CD4-positive, alpha-beta T cell treated with Interleukin-2 at 100 ng/mL for 4 hours (primary cell): ENCODE measurements at places on chromosomes 5 and 9.
A peak's percentile ranks its signal among the peaks of the same experiment; 100 is the strongest.

DNA sequence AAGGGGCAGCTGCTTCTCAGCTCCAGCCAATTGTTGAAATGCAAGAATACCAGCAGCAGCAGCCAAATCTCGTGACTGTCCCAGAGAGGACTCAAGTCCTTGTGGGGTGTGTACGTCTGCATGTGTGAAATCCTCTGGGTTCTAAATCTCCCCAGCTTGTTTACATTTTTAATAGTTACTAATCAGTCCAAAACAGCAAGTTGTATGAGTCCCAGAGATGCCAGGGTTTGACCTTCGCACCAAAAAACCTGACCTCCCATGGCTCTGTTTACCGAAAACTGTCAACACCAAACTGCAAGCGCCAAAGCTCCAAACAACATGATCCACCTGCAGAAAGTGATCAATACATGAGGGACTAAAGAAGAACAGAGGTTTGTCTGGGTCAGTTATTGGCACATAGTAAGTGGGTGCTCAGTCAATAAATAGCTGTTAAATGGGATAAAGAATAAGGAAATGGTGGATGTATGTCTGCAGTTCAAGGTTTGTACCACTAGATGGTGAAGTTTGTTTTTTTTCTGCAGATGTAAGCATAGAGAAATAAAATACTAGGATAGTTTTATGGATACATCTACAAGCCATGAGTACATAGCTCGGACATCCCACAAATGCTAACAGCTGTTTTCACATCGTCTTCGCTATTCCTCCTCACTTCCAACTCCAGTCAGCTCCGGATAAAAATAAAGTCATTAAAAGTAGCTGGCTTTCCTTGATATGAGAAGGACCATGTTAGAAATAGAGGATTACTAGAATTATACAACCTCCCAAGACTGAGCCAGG is 85.3 kb upstream of the ADRB2 start:
- DNase-seq = peak; percentile 46

DNA sequence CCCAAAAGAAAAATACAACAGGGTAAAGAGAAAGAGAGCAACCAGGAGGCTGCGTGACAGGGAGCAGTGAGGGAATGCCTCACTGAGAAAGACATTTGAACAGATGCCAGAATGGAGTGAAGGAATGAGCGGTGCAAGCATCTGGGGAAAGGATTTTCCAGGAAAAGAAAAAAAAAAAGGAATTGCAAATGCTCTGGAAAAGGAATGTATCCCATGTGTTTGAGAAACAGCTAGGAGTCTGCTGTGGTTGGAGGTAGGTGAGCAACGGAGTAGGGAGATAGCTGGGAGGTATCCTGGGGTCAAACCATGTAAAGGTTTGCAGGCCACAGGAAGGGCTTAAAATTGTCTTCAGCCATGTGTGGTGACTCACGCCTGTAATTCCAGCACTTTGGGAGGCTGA is 23.6 kb upstream of the CEMIP2 start:
- DNase-seq = no peak

DNA sequence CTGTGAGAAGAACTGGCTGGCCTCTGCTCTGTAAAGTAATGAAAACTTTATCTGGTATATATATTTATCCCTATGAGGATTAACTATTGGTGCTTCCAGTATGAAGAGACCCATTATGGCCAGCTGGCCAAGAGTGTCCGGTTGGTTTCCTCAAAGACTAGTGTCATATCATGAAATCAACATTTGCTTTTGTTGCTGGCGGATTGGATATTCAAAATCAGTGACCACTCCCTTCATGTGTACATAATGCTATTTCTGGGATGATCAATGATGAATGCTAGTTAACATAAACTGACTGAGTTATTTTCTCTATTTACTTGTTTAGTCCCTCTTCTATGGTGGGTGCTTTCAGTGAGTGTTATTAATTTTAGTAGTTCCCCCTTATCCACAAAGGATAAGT is 60.8 kb upstream of the NUDT12 start:
- DNase-seq = no peak

- DNase-seq = no peak
These were observed 32.0 kb downstream of the EHMT1 start for GRCh38 chr9:137650779-137651178.

GRCh38 chr5:16549491-16550206 is 67.1 kb downstream of the RETREG1 start:
- no peak for DNase-seq

GRCh38 chr9:74521009-74521408 is 23.9 kb downstream of the RORB start:
- DNase-seq = no peak

DNA sequence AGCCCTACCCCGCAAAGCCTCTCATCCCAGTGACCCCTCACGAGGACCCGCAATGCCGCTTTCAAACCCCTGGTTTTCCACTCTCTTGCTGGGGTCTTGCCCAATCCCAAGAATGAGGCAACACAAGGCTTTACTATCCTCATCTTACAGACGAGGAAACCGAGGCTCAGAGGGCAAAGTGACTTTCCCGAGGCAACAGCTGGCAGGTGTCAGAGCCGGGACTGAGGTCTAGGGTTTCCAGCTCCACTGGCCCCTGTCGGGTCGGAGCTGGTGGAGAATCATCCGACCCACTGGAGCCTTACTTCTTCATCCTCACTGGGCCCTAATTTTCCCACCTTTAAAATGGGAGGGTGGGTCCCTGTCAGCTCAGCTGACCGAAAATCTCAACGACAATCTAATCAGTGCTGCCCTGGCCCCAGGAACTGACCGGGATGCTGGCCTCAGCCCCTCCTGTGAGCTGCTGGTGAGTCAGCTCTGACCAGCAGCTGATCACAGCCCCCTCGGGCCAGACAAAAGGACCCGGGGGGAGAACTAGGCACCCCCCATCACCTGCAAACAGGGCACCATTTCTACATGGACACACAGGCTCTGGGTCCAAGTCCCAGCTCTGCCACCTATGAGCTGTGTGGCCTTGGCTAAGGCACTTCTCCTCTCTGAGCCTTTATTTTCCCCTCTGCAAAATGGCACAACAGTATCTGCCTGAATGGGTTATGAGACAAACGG is 72.7 kb upstream of the STXBP1 start:
- DNase-seq = no peak

GRCh38 chr9:110105107-110105506 is 102.9 kb downstream of the C9orf152 start:
- no peak for DNase-seq

- peak; percentile 54 for DNase-seq
These were observed 312 bp downstream of the SET start for GRCh38 chr9:128689293-128689774.

GRCh38 chr5:119582987-119583386 is 46.4 kb upstream of the FAM170A start:
- DNase-seq = no peak

DNA sequence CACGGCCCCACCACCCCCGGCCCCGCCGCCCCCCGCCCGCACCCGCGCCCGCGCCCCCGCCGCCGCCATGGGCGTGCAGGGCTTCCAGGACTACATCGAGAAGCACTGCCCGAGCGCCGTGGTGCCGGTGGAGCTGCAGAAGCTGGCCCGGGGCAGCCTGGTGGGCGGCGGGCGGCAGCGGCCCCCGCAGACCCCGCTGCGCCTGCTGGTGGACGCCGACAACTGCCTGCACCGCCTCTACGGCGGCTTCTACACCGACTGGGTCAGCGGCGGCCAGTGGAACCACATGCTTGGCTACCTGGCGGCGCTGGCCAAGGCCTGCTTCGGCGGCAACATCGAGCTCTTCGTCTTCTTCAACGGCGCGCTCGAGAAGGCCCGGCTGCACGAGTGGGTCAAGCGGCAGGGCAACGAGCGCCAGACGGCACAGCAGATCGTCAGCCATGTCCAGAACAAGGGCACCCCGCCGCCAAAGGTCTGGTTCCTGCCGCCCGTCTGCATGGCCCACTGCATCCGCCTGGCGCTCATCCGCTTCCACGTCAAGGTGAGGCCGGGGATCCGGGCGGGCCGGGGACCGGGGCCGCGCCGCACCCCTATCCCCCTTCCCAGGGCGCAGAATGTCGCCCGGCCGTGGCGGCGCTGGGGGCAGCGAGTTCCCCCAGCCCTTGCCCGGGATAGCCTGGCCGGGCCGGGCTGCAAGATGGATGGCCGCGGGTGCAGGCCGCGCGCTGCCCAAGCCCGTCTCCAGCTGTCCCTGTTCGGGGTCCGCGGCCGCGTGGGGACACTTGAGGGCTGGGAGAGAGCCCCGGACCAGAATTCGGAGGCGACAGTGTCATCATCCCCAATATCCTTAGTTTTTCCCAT is 594 bp downstream of the FAM120A start:
- DNase-seq = peak; percentile 26

GRCh38 chr5:25713259-25713658 is 1068.5 kb upstream of the CDH10 start:
- no peak for DNase-seq

- DNase-seq = peak; percentile 39
These were observed 1.1 kb upstream of the TENT4A start for GRCh38 chr5:6712142-6712576.

DNA sequence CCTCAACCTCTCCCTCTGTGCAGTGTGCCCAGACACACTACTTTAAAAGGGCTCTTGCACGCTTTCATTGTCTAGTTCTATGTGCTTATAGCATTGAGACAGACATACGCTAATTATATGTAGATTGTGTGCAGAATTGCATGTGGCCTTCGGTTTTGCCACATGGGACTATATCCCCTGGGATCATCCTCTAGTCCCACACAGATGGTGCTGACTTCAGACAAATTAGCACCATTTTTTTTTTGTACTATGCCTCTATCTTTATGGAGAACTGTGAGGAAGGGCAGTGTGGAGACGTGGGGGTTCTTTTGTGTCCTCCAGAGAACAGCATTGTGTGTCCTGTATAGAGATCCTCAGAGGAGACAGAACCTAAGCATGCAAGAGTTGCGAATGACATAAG is 29.3 kb downstream of the PAPPA start:
- no peak for DNase-seq

- no peak for DNase-seq
These were observed 9.9 kb upstream of the PLEKHG4B start for GRCh38 chr5:82097-82496.

DNA sequence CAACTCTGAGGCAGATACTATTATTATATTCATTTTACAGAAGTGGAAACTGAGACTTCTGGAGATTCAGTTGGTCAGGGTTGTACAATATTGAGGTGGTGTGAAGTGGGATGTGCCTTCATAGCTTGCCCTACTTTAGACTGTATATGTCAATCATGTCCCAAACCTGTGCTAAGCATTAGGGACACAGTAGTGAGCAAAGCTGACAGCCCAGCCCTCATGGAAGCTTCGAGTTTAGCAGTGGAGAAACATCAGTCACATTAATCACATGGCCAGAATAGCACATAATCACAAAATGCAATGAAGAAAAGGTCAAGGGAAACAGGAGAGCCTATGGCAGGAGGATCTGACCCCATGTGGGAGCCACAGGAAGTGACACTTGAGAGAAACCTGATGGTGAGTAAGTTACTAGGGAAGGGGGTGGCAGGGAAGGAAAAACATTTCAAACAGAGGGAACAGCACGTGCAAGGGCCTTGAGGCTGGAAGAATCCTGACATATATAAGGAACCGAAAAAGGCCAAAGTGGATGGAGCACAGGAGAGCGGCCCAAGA is 20.5 kb upstream of the RALGPS1 start:
- DNase-seq = no peak

DNA sequence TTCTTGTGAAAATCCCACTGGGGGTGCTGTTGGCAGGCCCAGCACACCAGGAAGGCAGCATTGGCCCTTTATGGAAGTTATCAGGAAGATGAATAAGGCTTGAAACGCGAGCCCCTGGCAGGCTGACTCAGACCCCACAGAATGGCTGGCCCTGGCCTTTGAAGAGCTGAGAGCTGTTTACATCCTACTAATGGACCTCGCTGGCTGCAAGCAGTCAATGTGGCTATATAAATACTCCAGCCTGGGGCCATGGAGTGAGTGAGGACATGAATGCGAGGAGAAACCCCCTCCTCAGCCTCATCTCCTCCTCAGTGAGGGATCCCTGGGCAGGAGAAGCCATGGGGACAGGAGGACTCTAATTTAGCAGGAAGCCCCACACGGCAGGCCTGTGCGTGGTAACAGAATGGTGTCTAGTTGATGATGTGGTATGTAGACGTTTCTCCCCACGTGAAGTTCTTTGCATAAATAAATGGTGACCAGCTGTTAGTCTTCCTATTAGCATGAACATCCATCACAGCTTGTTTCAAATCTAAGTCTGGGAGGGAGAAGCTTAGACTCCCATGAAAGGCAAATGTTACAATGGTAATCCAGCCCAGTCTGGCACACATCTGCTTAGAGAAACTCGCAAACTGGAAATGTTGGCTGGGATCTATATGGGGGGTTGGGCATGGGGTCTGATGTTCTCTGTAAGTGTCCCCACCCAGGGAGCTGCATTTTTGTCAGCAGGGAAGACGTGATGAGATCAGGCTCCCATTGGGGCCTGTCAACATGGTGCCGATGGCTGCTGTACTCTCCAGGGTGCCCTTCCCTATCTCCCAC is 175.1 kb upstream of the PITX1 start:
- no peak for DNase-seq

- DNase-seq = no peak
These were observed 57.2 kb downstream of the DENND1A start for GRCh38 chr9:123872710-123873109.

DNA sequence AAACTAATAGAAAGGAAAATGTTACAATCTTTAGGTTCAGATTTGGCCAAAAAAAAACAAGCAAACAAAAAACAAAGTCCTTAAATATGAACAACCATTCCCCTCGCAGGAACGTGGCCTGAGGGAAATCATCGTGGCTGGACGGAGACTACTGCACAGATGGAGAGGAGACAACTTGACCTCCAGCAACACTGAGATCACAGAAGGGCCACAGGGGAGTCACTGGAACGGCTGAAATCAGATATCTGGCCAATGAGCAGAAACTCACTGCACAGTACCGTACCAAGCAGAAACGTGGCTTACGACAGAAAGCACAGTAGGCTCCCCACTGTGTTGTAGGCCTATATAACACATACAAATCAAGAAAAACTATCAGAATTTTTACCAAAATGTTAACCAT is 27.7 kb downstream of the CAMSAP1 start:
- DNase-seq = no peak

GRCh38 chr5:105587963-105588662 is 2025.5 kb upstream of the NUDT12 start:
- no peak for DNase-seq

DNA sequence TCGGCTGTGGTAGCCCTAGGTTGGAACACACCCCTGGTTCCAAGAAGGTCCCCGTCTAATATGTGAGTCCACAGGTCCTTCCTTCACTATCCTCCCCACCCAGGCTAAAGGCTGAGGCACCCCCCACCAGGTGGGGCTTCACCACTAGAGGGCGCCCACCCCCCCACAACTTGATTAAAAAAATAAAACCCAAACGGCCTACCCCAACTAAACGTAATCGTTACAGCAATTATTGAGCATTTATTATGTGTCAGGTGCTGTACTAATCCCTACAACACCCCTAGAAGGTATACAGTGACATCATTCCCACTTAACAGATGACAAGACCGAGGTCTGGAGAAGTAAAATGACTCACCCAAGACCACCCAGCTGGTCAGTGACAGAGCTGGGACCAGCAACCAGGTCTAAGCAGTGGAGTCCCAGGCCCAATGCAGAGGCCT is 65.0 kb downstream of the FGF18 start:
- DNase-seq = peak; percentile 37

DNA sequence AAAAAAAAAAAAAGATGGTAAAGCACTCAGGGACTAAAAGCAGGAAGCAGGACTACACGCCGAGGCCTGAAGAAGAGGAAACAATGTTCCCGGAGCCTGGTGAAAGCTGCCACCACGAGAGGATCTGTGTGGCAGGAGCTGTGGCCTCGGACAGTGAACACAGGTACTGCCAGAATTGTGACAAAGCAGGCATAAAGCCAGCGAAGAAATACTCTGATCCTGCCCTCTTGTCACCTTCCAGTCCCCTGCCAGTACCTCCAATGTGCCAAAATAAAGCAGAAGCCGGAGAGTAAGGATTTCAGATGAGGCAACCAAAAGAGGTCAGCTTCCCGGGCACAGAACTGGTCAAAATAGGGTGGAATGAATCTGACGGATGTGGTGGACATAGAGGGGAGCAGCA is 211.5 kb upstream of the TARS1 start:
- no peak for DNase-seq
